ENCODE measurements at places on chromosomes 3 and 15.

DNA sequence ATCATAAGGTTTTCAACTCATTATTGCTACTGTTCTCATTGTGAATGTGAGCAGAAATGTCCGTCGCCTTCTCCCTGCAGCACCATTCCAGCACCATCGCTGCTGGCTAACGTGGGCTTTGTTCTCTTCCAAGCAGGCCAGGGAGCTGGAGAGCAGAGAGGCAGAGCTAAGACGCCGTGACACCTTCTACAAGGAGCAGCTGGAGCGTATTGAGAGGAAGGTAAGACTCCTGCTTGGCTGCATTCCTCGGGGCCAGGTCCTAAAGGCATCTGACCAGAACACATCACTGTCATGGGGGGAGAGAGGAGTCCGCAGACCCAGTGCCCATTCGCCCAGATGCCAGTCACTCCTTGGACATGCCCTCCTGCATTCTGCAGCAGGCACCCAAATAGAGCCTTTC lies 130.4 kb upstream of the PLXNA1 start:
- no peak for DNase-seq

DNA sequence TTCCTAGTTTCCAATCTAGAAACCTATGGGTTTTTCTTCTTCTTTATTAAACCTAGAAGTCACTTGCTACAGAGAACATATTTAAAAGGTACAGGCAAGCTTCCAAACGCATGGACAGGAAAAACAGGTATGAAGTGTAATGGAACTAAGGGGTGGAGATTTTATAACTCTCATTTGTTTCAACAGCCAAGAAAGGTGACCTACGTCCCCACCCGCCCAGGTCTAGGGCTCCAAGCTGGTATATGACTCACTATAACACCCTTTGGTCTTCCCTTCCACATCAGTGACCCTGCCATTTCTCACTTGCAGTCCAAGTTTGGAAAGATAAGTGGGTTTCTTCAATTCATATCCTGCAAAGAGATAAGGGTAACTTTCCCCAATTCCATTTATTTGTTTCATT lies 6.0 kb upstream of the LIPH start:
- no peak for DNase-seq

DNA sequence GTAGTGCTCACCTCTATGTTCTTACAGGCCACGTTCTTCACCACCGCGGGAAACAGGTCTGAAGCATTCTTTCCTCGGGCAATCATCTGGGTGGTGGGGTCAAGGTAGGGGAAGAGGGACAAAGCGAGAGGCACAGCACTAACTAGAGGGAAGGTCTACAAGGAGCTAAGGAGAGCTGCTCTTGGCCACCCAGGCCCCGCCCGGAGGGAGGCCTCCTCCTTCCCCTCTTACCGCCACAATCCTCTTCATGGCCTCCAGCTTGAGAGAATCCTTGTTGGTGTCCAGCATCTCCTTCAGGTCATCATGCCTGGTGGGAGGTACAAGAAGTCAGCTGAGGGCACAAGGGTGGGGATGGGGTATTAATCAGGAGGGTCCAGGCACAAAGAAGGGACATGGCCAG lies 20.5 kb downstream of the AP3B2 start:
- no peak for DNase-seq

DNA sequence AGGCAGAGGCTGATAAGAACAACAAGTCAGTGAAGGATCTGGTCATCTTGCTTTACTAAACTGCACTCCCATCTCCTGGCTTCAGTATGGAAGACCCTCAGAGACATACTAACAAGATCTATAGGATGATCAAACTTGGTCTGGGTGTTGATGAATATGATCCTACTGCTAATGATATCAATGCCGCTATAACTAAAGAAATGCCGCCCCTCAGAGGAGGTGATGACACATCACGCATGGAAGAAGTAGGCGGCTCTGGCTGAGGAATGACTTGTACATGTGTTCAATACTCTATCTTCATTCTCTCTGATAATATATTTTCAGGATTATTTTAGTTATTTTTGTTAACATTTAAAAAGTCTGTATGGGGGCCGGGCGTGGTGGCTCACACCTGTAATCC lies 17.5 kb upstream of the EIF2B5 start:
- DNase-seq = no peak

GRCh38 chr3:178002113-178002512 lies 534.1 kb upstream of the KCNMB2 start:
- DNase-seq = no peak

DNA sequence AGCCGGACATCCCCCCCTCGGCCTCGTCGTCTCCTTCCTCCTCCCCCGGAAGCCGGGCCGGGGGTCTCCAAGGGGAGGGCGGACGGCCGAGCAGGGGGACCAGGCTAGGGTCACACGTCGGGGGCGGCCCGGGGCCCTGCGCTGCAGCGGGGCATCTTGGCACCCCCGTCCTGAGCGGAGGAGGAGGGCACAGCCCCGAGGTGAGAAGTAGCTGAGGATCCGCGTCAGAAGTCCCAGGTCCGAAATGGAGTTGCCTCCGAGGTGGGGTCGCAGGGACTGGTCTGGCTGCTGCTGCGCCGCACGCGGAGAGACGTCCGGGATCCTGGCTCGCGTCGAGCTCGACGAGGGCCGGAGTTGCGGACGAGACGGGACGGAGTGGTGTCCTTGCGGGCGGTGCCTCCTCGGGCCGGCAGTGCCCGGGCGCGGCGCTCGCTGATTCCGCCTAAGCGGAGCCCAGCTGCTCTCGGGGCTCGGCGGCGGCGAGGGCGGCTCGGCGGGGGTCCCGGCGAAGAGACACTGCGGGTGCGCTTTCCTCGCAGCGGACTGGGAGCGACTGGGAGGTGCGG lies at the start of gene ADCY5:
TSS of gene ADCY5 (minus strand) at position 555 of the 566 bp plus-strand sequence. CDS start at position 10, 545 bp downstream.
- no peak for DNase-seq

GRCh38 chr3:56423661-56424099 lies 44.6 kb downstream of the ERC2 start:
- no peak for DNase-seq

- no peak for DNase-seq
Measured at GRCh38 chr3:72999951-73000350, 3.3 kb downstream of the PPP4R2 start.

DNA sequence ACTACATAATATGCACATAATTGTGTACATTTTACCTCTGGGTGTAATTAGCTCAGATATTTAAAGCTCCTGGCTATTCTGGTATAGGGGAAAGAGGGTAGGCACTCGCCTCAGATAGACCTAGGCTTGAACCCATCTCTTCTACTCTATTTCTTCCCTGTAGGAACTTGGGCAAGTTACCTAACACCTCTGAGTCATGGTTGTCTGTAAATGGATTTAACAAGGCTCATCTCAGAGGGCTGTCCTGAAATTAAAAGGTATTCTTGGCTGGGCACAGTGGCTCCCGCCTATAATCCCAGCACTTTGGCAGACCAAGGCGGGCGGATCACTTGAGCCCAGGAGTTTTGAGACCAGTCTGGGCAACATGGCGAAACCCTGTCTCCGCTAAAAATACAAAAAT lies 30.7 kb downstream of the NANOGP8 start:
- DNase-seq = no peak

- no peak for DNase-seq
Measured at GRCh38 chr3:148389916-148390315, 307.8 kb upstream of the AGTR1 start.

DNA sequence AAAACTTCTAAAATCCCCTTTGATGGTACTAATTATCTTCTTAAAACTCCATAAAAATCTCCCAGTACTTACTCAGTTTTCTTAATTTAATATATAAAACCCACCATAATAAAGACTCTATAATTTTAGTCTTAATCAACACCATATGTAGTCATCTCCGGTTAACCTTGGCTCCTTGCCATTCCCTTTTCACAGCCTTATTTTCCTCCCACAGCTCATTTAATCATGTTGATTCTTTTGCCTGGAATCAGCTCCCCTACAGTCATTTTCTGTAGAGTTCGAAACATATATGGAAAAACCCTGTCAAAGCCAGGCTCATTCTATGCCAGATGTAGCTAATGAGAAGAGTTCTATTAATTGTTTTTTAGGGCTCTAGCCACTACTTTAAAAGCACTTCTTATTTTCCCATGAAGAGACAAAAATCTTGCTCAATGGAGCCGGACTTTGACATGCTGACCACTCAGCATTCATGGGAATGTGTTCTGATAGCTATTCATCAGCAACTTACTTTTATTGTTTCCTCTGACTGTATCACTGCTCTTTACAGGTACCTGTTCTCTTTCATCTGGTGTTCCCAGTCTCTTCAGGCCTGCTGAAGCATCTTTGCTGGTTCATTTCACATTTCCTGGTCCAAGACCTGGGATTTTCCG lies 573.4 kb downstream of the NAALADL2 start:
- no peak for DNase-seq

Measured in cortex of kidney (tissue), 1 donor.